ENCODE measurements at places on chromosomes 7 and 10.
A peak's percentile ranks its signal among the peaks of the same experiment; 100 is the strongest.

- no peak for DNase-seq
Measured at GRCh38 chr10:7715515-7715914, 12.4 kb downstream of the ITIH2 start.

- no peak for DNase-seq
Measured at GRCh38 chr10:7651853-7652470, 14.8 kb downstream of the ITIH5 start.

- no peak for DNase-seq
Measured at GRCh38 chr10:131032329-131033165, 279.0 kb downstream of the TCERG1L start.

GRCh38 chr7:108236681-108237415 is 106.7 kb upstream of the LAMB4 start:
- DNase-seq: peak; percentile 78

GRCh38 chr7:45242261-45242660 is 84.7 kb downstream of the RAMP3 start:
- no peak for DNase-seq
